ENCODE measurements at places on chromosomes 12 and 14. TPM values are rescaled to one million over a fixed set of nuclear protein-coding genes. Genes with fewer than 3 reads are reported as not detected.

ARHGEF40 gene
- total RNA-seq = 24.7 TPM

GPRC5A gene
- 2.3 TPM for total RNA-seq

LRRK2 gene
- total RNA-seq = 10.8 TPM

RFLNA gene
- total RNA-seq = 0.26 TPM

CLEC1B gene
- not detected for total RNA-seq

IL26 gene
- total RNA-seq = not detected

DNA sequence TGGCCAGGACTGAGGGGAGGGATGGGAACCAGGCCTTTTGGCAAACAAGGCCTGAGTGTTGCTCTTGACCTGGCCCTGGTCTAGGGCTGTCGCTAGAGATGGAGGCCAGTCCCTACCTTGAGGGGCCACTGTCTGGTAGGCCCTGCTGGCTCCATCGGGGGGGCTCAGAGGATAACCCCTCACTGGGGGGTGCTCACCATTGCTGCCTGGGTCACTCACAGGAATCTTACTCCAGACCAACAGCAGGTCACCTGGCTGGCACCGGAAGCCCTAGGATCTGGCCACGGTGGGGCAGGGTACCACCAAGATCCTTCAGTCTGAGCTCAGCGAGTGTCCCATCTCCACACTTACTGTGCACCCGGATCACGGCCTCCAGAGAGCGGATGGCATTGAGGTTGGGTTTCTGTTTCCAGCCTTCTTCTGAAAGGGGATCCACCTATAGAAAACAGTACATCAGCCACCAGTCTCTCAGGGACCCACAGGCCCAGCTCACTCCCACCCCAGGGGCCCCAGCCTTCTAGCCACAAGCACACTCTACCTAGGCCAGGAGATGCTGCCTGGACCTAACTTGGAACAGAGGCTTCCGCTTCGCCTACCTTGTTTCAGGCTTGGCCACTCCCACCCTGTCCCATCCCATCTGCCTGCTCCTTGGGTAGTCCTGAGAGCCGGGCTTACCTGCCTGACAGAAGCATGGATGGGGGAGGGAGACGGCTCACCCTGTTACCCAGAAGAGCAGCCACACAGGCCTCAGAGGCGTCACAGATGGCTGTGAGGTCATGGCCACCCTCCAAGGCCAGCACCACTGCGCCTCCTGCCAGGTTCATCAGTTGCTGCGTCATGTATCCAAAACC is 12.2 kb downstream of the SLC48A1 start:
- DNase-seq = no peak

- DNase-seq = peak; percentile 34
Measured at GRCh38 chr14:92613008-92613658, 99.6 kb downstream of the RIN3 start.

DNA sequence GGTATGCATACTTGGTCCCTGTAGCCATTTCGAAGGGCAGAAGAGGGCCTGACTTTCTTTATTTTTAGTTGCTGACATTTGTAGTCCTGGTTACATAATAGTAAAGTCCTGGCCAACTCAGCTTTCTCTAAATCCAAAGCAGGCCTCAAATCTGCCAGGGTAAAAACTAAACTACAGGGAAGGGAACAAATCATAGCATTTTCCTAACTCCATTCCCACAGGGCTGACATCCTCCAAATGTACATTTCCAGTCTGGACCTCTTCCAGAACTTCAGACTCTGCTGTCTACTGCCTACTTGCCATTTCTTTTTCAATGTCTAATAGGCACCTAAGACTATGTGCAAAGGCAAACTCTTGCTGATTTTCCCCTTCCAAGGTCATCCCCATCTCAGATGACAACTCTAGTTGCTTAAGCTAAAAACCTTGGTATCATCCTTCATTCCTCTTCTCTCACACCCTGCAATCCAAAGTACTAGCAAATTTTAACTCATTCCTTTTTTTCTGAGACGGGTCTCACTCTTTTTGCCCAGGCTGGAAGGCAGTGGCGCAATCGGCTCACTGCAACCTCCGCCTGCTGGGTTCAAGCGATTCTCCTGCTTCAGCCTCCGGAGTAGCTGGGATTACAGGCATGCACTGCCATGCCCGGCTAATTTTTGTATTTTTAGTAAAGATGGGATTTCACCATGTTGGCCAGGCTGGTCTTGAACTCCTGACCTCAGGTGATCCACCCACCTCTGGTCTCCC is 2.0 kb downstream of the DDIT3 start:
- DNase-seq = no peak

GRCh38 chr14:99578541-99579101 is 25.4 kb downstream of the CCDC85C start:
- no peak for DNase-seq

DNA sequence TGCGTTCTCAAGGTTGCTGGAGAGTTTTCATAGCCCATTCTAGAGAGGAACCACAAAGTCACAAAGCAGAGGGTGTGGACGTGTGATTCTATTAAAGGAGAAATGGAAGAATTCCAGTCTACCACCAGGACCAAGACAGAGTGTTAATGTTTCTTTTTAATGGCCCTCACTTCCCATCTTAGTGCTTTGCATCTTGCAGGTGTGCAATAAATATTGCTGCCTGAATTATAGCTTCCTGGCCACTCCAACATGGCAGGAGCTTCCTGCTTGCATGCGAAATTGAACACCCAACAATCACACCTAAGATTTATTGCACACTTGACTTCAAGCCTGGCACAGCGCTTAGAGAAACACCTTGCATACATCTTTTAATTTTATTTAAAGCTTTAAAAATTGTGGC is 22.4 kb upstream of the PPP1CC start:
- DNase-seq = no peak

- no peak for DNase-seq
Measured at GRCh38 chr14:81326451-81326850, 73.7 kb downstream of the STON2 start.

DNA sequence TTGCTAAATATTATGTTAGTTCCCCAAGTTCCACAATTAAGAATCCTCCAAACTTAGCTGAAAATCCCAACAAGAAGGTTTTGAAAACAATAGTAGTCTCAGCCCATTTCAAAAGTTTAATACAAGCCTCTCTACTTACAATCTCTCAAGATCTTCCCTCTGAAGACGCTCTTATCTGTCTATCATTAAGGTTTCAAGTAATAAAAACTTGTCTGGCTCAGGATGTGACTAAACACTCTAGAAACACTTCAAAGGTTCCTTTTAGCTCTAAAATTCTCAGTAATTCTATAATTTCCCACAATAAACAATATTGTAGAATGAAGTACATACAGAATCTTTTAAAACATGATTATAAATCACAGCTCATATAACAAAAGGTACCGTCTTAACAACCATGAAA is 16.3 kb downstream of the YAF2 start:
- DNase-seq = no peak

GRCh38 chr12:110109837-110110535 is 14.2 kb upstream of the IFT81 start:
- no peak for DNase-seq

GRCh38 chr14:91004987-91005386 is 55.5 kb downstream of the RPS6KA5 start:
- no peak for DNase-seq

- no peak for DNase-seq
Measured at GRCh38 chr14:75886636-75887348, 95.0 kb downstream of the TGFB3 start.

DNA sequence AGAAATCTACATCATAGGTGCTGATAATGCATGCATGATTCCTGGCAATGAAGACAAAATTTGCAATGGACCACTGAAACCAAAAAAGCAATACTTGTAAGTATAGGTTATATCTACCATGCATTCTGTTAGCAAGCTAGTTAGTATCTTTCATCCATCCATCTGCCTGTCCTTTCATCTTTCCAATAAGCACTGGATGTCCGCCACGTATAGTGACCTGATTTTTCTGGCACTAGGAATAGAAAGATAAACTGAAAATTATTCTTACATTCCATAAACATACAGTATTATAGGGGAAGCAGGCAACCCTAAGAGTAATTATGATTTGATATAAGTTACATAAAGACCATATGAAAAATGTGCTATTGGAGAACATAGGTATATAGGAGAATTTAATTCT is 87.2 kb upstream of the MYF6 start:
- DNase-seq = no peak

DNA sequence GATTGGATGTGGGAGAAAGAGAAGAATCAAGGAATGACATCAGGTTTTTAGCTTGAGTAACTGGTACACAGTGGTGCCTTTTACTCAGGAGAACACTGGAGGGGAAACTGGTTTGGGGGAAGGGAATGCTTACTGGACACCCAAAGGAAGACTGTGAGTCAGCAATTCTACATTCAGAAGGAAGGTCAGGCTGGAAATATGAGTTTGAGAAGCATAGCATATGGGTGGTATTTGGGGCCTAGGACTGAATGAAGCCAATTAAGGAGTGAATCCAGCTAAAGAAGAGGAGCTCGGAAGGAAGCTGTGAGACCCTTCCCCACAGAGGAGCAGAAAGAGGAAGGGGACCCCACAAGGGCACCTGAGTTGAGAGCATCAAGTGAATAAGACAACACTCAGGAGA is 35.4 kb downstream of the DMAC2L start:
- DNase-seq = peak; percentile 72

DNA sequence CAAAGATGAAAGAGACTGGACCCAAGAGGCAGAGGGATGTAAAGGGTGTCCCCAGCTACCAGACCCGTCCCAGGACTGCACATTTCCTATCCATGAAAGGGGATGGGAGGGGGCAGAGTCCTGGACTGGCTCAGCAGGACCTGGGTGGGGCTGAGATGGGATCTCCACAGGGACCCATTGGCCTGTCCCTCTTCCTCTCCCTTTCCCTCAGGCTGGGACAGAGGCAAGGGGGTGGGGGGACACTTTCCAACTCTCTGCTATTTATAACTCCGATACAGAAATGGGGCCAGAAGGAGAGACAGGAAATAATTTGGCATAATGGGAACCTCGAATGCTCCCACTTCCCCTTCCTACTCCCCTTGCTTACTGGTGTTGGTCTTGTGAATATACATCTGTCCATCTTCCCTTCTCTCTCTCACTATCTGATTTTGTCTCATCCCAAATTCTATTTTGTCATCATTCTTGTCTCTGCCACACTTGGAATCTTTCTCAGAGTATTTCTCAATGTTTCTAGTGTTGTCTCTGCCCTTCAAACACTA is 1.1 kb upstream of the ITGA7 start:
- no peak for DNase-seq

DNA sequence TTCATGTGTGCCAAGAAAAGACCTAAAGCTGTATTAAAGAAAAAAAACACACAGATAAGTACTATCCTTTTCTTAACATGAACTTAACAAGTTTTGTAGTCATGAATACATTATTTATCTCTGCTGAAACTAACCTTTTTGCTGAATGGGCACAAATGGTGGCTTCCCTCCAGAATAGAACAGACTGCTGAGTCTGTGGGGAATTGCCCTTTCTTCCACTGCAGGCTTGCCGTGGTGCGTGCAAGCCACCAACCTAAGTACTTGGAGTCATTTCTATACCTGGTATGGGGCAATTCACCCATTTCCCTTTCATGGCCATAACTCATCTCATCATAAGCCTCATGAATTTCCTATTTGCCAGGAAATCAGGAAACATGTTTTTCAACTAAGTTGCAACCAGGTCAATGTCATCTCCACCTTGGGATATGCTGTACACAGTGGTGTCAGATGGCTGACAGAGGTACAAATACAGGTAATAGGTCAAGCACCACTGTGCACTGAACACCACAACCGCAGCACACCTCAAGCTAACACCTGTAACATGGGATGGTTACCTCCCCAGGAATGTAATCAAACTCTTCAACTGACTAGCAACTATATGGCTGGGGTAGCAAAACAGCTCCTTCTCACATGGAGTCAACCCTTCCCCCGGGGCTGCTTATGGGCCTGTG is 49.9 kb downstream of the CATSPERB start:
- DNase-seq = no peak

DNA sequence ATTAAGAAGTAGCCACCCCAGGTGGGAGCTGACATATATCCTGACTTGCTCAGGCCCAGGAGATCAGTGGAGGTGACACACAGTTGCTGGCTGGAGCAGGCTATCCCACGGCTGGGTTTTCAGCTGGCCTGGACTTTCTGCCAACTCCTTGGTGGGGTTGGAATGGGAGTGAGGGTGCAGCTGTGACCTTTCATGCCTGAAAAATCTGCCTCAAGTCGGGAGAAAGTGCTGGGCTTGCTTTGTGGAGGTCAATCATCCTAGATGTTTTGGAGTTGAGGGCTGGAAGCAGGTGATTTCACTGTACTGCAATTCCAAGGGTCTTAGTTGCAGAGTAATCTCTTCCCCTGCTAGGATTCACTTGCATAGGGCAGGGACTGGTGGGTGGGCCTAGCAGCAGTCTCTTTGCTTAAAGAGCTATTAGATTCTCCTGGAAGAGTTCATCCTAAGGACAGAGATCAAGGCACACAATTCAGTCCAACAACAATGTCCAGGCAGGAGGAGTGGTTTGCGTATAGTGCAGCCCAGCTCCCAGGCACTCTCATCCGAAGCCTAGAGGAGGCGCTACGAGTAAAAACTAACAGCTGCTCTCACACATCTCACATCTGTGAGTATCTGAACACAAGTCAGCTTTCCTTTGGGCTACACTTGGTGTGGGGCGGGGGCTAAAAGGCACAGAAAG is 98.1 kb downstream of the GAS2L3 start:
- DNase-seq = no peak

DNA sequence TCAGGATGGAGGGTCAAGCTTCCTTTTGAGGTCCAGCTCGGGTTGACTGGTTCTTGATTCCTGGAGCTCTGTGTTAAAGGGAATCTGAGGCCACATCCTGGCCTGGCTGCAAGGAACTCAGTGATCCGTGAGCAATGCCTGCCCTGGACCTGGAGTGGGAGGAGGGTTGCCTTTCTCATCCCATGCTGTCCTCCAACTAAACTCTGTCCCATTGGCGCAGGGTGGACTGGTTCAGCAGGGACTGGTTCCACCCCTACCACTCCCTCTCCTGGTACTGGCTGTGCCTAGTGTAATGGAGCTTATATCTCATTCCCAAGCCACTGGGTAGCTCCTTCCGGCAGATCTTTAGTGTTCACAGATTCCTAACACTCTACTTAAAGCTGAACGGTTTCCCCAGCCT is 3.9 kb upstream of the CMKLR1 start:
- no peak for DNase-seq

DNA sequence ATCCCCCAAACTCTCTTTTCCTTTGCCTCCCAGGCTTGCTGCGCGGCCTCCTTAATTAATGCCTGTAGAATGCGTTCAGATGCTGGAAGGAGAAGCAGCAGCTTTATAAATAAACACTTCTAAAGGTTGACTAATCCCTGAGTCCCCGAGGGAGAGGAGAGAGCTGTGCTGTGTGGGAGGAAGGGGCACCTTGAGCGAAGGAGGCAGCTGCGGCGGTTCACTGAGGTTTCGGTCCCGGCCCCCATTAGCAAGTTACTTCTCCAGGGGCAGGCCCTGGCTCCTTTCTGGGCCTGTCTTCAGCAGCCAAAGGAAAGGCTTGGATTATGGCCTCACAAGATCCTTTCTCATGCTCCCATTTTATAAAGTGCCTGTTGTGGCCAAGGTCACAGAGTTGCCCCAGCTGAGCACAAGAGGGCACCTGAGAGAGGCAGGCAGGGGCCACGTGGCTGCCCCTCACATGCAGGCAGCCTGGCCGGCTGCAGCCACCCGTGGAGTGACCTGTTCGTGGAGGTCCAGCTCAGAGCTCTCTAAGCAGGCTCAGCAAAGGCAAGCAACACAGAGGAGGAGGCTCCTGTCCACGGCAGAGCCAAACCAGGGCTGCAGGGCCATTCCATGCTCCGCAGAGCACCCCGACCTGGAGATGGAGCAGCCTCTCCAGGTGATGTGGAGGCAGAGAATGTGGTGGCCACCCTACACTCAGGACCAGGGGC is 15.0 kb upstream of the CACNA2D4 start:
- peak; percentile 54 for DNase-seq

- no peak for DNase-seq
Measured at GRCh38 chr12:11706509-11707379, 57.3 kb downstream of the ETV6 start.

All from fibroblast of lung (primary cell).